ENCODE measurements at places on chromosomes 6 and 20. TPM values are rescaled to one million over a fixed set of nuclear protein-coding genes. Genes with fewer than 3 reads are reported as not detected.
A peak's percentile ranks its signal among the peaks of the same experiment; 100 is the strongest.

DNA sequence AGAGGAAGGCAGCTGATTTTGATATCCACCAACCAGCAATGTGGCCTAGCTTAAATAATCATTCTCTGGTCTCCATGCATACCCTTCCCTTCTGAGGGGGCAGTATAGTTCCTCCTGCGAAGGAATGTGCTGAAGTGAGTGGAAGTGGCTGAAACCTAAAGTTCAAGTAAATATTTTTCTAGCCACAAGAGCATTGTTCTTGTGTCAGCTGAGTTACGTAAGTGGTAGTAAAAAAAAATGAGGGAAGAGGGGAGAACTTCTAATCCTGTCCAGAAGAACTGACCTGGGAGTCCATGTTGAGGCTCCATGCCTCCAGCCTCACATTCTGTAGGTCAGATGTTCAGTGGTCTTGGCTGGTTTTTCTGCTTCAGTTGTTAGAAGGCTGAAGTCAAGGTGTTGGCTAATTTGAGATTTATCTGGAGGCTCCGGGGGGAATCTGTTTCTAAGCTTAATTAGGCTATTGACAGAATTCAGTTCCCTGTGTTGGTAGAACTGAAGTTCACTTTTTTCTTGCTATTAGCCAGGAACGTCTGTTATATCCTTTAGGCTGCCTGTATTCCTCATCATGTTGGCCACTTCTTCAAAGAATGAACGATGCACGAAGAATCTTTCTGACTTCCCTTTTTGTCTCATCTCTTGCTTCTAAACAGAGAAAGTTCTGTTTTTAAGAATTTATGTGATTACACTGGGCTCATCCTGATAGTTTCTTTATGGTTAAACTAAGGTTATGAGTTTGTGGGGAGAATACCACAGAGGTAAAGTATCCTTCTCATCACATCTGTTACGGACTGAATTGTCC lies 207.1 kb upstream of the PRSS16 start:
- no peak for DNase-seq

DNA sequence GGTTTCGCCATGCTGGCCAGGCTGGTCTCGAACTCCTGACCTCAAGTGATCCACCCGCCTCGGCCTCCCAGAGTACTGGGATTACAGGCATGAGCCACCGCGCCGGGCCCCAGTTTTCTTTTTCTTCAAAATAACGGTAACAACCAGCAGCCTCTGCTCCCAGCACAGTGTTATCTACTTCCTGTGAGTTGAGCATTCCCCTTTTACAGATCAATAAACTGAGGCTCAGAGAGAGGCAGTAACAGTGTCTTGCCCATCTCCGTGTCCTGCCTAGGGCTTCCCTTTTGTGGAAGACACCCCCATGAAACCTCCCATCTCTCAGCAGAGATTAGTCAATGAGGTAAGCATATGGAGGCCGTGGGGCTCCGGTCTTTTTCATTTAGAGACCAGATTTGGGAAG lies 29.6 kb downstream of the BPIFB1 start:
- DNase-seq, result no peak

DNA sequence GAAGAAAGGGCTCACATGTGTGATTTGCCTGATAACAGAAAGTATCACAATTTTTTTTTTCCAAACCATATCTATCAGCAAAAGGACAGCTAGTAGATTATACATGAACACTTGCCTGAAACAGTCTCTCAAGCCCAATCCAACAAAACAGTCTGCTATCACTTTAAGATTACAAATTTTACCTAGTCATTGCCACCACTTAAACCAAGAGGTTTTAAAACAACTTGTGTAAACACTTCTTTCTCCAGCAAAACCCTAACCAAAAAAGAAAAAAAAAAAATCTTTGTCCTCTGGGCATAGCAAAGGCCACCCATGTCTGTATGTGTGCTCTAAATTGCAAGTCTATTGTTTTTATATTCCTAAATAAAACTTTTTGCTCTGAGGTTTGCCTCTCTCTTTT lies 1568.4 kb downstream of the GRIK2 start:
- no peak for DNase-seq

DNA sequence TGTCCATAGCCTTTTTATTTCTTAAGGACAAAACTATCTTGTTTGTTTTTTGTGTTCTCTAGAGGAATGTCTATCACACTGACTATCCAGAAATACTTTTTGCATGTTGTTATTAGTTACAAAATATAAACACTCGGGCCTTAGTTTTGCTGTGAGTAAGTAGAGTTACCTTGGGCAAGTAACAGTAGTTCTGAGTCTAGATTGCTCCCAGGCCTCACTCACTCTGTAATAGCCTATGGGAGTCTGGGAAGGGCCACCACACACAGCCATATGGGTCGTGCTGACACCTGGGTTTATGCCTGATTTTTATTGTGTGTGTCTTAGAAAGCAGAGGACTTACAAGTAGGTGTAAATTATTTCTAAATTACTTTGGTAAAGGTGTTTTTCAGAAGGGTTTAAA lies 185.8 kb downstream of the TMEM242 start:
- no peak for DNase-seq

DNA sequence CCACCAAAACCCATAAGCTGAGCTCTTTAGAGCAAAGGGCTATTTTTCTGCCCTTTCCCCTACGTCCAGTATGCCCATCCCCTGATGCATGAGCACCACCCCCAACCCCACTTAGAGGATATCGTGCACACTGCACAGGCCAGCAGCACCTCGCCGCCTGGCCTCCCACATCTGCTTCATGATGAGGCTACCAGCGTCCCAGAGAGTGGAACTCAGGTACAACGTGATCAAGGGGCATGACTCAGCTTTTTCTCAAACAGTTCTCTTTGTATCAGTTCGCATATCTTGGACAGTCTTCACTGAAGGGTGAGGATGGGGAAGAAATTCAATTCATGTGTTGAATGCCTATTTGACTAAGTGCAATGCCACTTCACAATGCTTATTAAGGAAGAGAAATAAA lies 81.9 kb upstream of the QKI start:
- DNase-seq, result no peak

DNA sequence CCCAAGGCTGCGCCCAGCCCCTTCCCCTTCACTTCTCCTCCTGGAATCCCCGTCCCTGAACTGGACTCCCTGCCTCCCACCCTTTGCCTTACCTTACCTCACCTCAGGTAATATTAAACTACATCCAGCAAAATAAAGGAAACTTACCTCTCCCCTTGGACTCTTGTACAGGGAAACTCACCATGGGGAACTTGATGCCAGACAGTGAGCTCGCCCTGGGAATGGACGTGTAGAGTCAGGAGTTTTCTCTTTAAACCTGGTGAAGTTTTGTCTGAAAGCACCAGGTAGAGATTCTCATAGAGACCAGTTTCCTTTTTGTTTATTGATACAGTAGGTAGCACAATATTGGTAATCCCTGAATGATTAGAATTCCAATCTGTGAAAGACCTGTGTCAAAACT lies 544 bp upstream of the HLA-C start:
- no peak for DNase-seq

DNA sequence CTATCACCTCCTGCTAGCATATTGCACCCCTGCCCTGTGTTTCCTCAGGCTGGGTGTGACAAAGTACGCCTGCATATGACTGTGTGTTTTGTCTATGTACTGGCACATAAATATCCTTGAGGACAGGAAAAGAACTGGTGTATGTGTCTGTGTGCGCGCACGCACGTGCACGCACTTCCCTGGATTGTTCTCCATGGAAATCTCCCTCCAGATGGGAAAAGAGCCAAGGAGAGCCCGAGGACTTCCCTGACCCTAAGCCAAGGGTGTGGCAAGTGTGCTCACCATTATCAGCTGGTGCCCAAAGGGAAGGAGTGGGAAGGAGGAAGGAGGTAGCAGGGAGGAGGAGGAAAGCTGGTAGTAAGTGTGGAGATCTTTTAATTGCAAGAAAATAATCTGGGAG lies 117.6 kb downstream of the HIVEP2 start:
- DNase-seq, result no peak

- no peak for DNase-seq
Measured at GRCh38 chr6:22670605-22671004, 101.2 kb downstream of the HDGFL1 start.

- DNase-seq, result no peak
Measured at GRCh38 chr20:58511861-58512260, 3.3 kb downstream of the APCDD1L start.

DNA sequence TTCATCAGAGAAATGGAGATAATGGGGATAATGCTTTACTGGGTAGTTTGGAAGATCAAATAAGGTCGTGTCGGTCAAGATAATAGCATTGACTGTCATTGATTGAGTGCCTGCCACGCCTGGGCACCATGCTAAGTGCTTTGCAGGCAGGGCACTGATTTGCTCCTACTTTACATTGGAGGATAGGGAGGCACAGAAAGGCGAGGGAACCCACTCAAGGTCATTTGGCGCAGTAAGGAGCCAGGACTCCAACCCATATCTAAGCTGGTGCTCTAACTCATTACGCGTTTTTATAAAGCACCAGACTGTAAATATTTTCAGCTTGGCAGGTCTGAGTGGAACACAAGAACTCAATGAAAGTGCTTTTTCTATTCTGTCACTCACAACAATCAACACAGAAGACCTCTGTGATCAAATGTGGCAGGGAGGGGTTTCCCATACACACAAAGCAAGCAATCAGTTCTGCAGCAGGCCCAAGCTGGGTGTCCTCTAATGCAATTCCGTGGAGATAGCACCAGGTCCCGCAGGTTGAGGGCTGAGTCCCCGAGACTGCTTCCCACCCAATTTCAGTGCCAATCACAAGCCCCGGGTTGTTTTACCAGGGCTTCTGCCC lies 373.6 kb downstream of the CDH26 start:
- DNase-seq, result no peak

- no peak for DNase-seq
Measured at GRCh38 chr6:30130179-30130679, 5.7 kb upstream of the TRIM40 start.

GRCh38 chr20:373171-373890 lies 7.2 kb upstream of the TRIB3 start:
- peak; percentile 90 for DNase-seq

GRCh38 chr6:117947234-117947633 lies 40.2 kb downstream of the SLC35F1 start:
- DNase-seq, result no peak

DNA sequence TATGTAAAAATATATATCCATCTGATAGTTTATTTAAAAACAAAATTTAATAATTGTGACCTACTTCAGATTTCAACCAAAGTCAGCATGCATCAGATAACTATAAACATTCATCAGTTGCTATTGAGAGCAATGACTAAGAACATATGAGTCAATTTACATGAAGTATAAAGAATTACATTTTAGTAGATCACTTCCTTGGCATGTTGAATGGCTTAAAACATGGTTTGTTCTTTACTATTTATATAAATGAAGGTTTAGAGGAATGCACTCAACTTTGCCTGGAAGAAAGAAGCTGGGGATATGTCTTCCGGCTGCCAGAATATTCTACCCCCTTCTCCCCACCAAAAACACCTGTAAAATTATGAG lies 6.4 kb upstream of the FAM217A start:
- no peak for DNase-seq

DNA sequence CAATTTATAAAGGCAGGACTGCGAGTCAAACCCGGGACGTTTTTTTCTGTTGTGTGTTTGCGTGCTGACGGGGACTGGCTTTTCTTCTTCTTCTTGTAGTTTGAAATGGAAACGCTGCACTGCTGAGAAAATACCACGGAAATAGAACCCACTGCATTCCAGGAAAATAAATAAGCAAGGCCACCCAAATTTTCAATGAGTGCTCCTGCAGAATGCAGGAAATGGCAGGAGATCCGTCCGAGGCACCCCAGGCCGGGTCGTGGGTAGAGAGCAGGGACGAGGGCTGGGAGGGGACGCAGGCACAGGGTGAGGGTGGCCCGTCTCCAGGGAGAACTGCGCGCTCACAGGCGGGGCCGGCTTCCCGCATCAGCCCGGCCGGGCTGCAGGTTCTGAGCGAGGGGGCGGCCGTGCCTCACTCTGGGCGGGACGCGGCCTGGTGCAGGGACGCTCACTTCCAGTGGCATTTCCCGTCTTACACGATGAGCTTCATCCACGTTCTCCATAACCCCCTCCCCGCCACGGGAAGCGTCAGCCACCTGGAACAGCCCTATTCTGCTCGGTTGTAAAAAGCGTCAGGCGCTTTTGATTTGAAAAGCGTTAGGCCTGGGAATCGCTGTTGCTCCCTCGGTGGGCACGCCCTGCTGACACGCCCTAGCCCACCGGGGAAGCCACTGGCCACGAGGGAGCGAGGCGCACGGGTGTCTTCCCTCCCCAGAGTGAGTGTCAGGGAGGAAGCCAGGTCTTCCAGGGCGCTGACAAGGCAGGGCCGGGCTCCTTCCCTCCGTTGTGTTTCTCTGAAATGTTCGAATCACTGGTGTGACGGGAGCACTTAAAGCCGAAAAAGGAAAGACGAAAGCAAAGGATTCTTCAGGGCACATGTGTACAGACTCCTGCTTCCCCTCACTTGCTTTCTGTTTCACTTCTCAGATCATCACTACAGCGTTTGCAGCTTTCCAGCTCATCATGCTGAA lies 17.9 kb upstream of the EXOC2 start:
- DNase-seq, result peak; percentile 19

GRCh38 chr6:30700340-30700739 lies 9.6 kb upstream of the NRM start:
- DNase-seq, result no peak

GRCh38 chr20:1364106-1364505 lies 28.7 kb downstream of the FKBP1A start:
- DNase-seq, result no peak

GRCh38 chr20:24488064-24488799 lies 18.8 kb downstream of the SYNDIG1 start:
- no peak for DNase-seq

DNA sequence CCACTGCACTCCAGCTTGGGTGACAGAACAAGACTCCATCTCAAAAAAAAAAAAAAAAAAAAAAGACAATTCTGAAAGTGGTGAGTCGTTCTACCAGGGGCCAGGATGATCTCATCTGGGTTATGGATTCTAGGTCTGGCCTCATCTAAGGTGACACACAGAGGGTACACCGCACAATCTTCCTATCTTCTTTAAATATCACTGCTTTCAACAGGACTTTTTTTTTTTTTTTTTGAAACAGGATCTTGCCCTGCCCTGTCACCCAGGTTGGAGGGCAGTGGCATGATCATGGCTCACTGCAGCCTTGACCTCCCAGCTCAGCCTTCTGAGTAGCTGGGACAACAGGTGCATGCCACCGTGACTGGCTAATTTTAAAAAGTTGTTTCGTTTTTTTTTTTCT lies 67.7 kb downstream of the SLC16A10 start:
- no peak for DNase-seq

DNA sequence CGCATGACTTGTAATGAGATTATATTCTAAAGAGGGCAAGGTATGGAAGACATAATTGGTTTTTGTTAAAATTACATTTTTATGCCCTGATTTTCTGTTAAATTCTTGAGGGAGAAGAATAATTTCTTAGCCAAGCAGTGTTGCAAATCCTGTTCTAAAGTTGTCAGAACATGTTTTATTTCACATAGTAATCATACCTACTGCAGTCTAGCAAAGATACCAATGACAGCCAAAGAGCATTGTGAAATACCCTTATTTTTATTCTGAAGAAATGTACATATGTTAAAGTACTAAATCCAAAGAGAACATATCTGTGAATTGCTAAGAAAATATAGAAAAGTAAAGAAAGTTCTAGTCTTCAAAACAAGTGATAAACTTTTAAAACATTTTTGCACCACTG lies 39.6 kb upstream of the SMIM8 start:
- DNase-seq, result no peak

- DNase-seq, result no peak
Measured at GRCh38 chr6:4858194-4859015, 82.2 kb downstream of the CDYL start.

Gene TMEM200A
- polyA plus RNA-seq, result not detected

Gene RIMS1
- not detected for polyA plus RNA-seq

Gene TMEM217
- polyA plus RNA-seq, result 1.2 TPM

Gene TNNC2
- 0.22 TPM for polyA plus RNA-seq

Gene PNLDC1
- polyA plus RNA-seq, result 0.13 TPM

Gene NOX3
- polyA plus RNA-seq, result not detected

Gene UBD
- 1.2 TPM for polyA plus RNA-seq

Gene KHDC1
- polyA plus RNA-seq, result 4.5 TPM

Gene RFX6
- not detected for polyA plus RNA-seq
